ENCODE measurements at places on chromosomes 5 and 9.

- DNase-seq, result no peak
Measured at GRCh38 chr9:127077644-127077946, 44.8 kb downstream of the ANGPTL2 start.

GRCh38 chr5:61267116-61267515 lies 64.9 kb upstream of the ZSWIM6 start:
- DNase-seq, result no peak

GRCh38 chr5:31416547-31416946 lies 115.3 kb downstream of the DROSHA start:
- no peak for DNase-seq

GRCh38 chr9:130770679-130771442 lies 64.2 kb upstream of the ABL1 start:
- no peak for DNase-seq

DNA sequence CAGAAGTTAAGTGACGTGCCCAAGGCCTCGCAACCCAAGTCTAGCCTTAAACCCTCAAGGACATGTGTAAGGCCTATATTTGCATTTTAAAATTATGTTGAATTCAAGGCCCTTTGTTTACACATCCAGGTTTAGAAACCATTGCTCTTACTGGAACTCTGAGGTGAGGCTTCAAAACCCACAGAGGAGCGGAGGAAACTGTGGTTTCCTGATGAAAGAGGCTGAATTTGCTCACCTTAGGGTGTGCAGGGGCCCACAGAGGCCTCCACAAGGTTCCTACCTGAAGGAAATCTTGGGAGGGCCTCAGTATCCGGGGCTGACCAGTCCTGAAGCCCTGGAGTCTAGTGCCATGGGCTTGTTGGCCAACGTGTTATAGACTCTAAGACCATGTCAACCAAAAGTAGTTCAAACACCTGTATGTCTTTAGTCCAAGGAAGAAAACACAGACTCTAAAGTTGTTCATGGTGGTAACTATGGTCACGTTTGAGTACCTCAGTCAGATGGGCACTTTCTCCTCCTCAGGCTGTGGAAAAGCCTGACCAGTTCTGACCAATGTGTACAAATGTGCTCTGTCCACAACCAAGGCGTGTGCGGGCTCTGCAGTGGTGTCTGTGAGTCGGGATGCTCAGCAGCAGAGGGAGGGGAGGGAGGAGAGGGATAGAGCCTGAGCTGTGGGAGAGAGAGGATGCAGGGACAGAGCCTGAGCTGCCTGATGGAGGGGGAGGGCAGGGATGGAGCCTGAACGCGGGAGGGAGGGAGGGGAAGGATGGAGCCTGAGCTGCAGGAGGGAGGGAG lies 124.6 kb upstream of the ERCC6L2 start:
- no peak for DNase-seq

Measured in body of pancreas (tissue), 4 donors.